ENCODE measurements at places on chromosomes 7 and 10. TPM values are rescaled to one million over a fixed set of nuclear protein-coding genes. Genes with fewer than 3 reads are reported as not detected.

Gene MMRN2
- total RNA-seq = 8.6 TPM

DNA sequence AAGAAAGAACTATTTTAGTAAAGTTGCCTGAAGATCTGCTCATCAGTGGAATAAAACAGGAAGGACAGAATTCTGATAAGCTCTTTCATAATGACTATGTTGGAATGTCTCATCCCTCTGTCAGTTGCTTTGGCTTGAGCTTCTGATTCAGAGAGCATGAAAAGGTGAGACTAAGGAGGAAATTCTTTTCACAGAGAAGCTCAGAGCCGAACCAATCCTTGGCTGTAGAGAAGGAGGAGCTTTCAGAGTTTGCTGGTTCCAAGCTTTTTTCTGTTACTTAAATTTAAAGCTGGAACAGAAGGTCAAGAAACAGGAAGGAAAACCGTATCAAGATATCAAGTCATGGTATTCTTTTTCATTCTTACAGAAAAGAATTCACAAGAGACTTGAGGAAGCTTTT lies 24.0 kb downstream of the GSTO2 start:
- H3K36me3 ChIP-seq = no peaks in the 10 kb centered on the region
- no peak for DNase-seq
- no peak overlapping the region for H3K27ac ChIP-seq
- no peaks in the 10 kb centered on the region for H3K27me3 ChIP-seq
- H3K4me3 ChIP-seq = no peak overlapping the region

DNA sequence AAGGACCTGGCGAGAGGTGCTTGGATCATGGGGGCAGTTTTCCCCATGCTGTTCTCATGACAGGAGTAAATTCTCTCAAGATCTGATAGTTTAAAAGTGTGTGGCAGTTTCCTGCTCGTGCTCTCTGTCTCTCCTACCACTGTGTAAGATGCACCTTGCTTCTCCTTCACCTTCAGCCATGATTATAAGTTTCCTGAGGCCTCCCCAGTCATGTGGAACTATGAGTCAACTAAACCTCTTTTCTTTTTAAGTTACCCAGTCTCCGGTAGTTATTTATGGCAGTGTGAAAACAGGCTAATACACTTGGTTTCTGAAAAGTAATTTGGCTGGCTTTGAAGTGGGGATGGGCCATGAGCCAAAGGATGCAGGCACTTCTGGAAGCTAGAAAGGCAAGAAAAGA lies 268.0 kb upstream of the KAT6B start:
- no peak for DNase-seq
- H3K4me1 ChIP-seq = no peaks in the 10 kb centered on the region
- no peak overlapping the region for H3K27ac ChIP-seq
- H3K4me3 ChIP-seq = no peak overlapping the region

- H3K4me1 ChIP-seq = no peaks in the 10 kb centered on the region
- H3K27ac ChIP-seq = no peak overlapping the region
- no peak for DNase-seq
- H3K27me3 ChIP-seq = no peaks in the 10 kb centered on the region
- no peak overlapping the region for H3K4me3 ChIP-seq
Measured at GRCh38 chr10:122688293-122688989, 11.2 kb downstream of the C10orf120 start.

DNA sequence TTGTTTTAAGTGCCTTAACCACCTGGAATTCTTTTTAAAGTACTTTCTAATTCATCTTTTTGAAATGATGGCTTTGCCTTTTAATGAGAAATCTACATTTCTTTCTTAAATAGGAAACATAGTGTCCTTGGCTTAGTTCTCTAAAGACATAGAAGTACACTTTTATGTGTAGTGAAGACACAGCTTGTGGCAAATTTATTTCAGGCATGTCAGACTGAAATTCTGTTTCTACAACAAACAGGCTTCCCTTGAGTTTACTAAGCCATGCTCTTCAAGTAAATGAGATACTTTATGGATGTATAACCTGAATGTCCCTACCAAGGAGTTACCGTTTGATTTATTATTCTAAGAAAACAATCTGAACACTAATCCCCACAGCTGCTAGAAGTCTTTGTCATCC lies 136.9 kb upstream of the MAGI2 start:
- H3K27ac ChIP-seq = no peak overlapping the region
- no peaks in the 10 kb centered on the region for H3K27me3 ChIP-seq
- H3K4me3 ChIP-seq = no peak overlapping the region
- DNase-seq = no peak
- H3K4me1 ChIP-seq = no peaks in the 10 kb centered on the region

DNA sequence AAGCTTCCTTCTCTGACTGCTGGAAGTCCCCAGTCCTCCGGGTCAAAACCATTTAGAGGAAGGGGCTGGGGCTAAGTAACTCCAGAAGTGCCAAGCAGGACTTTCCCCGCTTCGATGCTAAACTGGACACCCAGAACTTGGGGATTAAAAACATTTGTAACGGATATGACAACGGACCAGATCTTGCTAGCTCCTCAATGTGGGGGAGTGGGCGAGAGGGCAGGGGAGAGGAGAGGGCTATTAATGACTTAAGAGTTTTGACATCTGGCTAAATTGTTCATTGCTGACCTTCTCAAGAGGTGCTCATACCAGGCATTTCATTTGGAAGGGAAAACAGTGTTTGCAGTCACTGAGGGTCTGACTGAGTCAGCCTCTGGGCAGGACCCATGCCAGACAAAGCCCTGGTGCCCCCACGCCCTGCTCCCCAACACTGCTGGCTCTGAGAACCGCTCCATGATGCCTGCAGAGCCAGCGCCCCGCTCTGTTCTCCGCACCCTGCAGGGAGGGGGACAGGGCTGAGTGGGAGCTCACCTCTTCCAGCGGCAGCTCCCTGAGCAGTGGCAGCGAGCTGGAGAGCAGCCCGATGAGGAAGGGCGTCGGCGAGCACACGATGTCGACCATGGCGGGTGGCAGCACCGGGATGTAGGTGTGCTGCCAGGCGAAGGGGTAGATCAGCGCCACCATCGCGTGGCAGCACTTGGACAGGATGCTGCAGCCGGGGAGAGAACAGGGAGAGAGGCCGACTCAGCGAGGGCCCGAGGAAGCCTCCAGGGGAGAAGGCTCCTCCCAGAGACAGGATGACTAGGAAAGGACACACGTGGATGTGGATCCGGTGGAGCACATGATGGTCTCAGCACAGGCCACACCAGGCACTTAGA lies 47.7 kb upstream of the MKRN1 start:
- no peak overlapping the region for H3K4me3 ChIP-seq
- DNase-seq = no peak
- H3K4me1 ChIP-seq = no peaks in the 10 kb centered on the region
